Activated naive CD4-positive, alpha-beta T cell treated with Interleukin-2 at 50 U/mL for 16 hours (primary cell): ENCODE measurements at places on chromosomes 12 and 14.

- no peak for DNase-seq
Measured at GRCh38 chr14:71119832-71120231, 212.6 kb downstream of the PCNX1 start.

DNA sequence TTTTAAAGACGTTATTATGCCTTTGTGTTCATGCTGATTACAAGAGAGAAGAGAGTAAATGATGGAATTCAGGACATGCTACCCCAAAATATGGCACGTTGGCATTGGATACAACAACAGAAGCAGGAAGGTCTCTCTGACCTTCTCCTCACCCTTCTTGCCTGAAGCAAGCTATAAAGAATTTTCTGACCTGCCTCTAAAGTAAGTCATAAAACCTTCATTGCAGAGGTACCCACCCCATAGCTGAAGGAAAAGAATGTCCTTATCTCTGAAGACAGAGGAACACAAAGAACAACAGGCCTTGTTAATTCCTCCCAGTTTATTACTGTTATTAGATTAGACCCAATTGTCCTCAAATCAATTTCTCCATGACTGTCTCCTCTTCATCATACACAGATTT is 176.2 kb downstream of the FBXL14 start:
- DNase-seq: no peak

DNA sequence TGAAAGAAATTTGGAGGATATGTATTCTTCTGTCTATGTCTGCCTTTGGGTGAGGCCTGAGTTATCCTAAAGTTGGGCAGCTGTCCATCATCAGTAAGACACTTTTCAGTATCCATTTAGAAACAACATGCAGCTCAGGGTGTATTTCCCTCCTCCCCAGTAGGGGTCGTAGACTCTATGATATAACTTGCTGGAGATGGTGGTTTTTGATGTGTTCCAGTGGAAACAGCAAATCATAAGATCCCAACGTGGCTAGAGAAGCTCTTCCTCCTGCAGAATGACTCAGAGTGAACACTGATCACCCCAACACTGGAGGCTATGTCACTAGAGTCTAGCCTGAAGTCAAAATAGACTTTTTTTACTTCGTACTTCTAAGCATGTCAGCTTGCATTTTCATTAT is 331.6 kb upstream of the STXBP6 start:
- no peak for DNase-seq

DNA sequence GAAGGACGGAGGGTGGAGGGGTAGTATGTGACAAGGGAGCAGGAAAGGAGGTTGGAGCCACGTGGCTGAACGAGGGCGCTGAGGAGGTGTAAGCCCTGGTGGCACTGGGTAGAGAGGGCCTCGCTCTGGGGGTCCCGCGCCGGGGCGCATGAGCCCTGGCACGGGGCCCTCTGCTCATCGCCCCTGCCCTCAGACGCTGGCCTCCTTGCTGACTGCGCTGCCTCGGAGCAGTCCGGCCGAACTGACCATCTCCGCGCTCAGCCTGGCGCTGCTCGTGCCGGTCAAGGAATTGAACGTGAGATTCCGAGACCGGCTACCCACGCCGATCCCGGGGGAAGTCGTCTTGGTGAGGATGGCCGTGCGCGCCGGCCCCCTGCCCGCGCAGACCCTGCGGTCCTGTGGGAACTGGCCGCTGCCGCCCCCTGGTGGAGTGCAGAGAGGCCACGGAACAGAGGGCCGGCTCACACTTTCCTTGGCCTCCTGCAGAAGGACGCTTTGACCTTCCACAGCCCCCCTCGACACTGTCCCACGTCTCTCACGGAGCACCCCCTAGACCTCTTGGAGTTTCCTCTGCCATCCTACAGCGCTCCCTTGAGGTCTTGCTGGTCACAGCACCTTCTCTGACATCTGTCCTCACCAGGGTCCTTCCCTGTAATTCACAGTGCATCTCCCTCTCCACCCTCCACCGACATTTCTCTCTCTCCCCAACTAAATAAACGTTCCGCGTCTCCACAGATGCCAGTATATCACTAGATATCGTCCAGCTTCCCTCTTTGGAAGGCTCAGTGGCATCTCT is 10.5 kb downstream of the ARHGEF25 start:
- DNase-seq: peak; percentile 63

- no peak for DNase-seq
Measured at GRCh38 chr12:106769546-106769945, 4.9 kb upstream of the RIC8B start.

DNA sequence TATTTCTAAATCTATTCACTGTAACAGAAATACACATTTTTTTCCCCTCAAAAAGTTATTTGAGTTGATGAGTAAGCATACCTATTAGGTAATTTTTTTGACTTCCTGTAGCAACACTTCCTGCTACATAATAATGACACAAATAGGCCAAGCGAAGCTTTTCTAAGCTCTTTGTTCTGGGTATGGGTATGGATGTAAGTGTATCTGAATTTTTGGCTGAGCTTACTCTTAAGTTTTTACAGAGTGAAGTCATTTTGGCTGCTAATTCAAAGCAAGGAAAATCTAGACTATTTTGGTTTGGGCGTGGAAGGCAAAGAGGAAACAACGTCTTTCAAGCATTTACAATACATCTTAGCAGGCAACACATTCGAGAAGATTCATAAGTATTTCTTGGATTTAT is 1206.0 kb upstream of the FLRT2 start:
- no peak for DNase-seq

DNA sequence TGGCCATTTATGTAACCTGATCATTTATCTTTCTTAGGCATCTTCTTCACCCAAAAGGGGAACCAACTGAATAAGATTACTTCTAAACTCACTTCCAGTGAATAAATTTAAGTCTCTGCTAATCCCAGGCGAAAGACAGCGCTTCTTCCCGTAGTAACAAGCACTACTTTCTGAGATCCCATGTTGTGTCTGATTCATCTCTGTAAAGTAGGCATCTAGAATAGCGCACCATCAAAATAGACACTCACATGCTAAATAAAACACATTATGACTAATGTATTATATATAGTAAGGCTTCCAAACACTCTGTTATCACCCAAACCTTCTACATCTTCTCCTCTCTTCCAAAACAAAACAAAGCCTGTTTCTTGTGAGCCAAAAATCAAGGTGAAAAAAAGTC is 15.1 kb downstream of the GTF2A1 start:
- DNase-seq: no peak

- DNase-seq: no peak
Measured at GRCh38 chr14:36505892-36506731, 13.9 kb downstream of the NKX2-1 start.

DNA sequence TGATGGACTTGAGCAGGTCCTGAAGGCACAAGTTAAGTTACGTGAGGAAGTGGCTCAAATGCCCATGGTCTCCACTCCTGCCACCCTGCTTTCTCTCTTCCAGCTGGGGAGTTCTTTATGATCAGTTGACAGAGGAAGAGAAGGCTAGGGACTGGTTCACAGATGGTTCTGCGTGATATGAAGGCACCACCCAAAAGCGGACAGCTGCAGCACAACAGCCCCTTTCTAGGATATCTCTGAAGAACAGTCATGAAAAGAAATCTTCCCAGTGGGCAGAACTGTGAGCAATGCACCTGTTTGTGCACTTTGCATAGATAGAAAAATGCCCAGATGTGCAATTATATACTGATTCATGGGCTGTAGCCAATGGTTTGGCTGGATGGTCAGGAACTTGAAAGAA is 162.4 kb upstream of the FSCB start:
- no peak for DNase-seq

DNA sequence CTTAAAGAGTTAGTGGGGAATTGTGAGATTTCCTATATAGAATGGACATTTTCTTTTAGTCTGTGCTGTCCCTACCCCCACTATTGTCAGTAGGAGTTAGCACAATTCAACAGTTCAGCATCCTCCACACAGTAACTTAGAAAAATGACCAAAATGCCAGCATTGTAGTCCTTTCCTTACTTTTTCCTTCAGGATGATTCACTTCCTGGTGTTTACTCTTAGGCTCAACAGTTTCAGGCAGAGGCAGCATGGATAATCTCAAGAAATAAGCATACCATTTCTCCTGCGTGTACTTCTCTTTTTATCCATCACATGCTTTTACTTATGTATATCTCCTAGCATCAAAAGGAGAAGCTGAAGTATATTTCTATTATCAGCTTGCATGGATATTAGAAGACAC is 683.4 kb downstream of the SLC16A7 start:
- DNase-seq: no peak

GRCh38 chr12:88153959-88154358 is 11.9 kb downstream of the TMTC3 start:
- no peak for DNase-seq

DNA sequence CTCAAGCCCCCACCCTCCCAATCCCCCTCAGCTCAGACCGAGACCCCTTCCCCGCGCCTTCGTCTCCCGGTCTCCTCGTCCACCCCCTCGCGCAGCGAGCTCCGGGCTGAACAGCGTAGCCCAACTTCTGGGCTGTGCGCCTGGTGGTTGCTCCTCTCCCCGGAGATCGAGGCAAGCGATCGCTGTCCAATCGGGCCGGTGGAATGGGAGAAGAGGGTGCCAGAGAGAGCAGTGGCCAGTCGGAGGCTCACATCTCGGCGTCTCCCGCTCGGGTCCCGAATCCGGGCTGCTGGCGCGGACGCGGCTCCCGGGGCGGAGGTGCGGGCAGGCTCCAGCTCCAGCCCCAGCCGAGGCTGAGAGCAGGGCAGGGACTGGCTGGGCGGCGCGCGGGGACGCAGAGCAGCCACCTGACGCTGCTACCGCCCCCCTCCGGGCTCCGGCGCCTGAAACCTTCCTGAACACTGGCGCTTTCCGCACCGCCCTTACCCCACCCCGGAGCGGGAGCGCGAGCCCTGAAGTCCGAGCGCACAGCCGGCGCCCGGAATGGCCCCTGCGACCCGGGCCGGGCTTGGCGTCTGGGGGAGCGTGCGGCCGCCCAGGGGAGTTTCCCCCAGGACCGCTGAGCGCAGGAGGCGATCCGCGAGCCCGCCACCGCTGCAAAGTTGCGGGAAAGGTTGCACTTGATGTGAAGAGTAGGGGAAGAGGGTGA is 508 bp upstream of the KCNH5 start:
- DNase-seq: no peak
